ENCODE measurements at places on chromosomes 13 and 19.

DNA sequence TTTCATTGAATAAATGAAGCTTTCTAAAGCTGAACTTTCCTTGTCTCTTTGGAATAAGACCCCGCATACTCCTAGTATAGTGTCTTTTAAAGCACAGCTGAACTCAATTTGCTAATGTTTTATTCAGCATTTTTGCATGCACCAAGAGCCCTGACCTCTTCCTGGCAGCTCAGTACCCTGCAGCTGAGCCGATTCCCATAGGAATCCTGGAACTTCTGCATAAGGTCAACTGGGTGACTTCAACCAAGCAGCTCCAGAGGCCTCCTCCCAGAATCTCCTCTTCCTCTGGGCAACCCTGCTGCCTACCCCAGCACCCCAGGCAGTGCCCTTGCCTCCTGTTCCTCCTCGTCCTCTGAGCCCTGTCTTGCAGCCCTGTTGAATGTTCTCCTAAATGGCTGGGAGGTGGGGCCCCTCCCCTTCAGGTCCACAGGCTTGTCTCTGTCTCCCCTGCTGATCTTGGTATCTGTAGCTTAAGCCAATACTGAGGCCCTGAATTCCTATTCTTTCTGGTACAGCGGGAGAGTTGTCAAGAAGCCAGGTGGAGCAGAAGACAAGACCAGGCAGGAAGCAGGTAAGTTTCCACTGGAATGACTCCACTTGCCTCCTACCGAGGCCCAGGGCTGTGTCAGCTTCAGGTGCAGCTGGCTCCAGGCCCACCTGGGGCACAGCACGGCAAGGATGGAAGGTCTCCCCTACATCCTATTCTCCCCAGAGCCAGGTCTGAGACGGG is 23.6 kb upstream of the CCDC124 start:
- DNase-seq = no peak

DNA sequence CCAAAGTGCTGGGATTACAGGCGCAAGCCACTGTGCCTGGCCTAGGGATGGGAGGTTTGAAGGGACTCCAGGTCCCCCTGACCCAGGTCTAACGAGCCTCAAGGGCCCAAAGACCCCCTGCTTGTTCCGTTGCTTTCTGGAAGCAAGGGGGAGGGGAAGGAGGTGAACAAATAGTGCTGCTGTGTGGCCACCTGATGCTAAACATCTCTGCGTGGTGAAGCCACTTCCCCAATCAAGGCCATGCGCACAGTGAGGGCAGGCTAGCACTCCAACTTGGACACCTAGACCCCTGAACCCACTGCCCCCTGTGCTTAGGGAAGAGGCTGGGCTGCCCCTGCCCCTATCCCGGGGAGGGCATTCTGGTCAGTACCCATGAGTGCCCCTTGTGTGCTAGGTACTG is 24.0 kb downstream of the CARM1 start:
- no peak for DNase-seq

- no peak for DNase-seq
These were observed 84.9 kb downstream of the DPF1 start for GRCh38 chr19:38139122-38139521.

DNA sequence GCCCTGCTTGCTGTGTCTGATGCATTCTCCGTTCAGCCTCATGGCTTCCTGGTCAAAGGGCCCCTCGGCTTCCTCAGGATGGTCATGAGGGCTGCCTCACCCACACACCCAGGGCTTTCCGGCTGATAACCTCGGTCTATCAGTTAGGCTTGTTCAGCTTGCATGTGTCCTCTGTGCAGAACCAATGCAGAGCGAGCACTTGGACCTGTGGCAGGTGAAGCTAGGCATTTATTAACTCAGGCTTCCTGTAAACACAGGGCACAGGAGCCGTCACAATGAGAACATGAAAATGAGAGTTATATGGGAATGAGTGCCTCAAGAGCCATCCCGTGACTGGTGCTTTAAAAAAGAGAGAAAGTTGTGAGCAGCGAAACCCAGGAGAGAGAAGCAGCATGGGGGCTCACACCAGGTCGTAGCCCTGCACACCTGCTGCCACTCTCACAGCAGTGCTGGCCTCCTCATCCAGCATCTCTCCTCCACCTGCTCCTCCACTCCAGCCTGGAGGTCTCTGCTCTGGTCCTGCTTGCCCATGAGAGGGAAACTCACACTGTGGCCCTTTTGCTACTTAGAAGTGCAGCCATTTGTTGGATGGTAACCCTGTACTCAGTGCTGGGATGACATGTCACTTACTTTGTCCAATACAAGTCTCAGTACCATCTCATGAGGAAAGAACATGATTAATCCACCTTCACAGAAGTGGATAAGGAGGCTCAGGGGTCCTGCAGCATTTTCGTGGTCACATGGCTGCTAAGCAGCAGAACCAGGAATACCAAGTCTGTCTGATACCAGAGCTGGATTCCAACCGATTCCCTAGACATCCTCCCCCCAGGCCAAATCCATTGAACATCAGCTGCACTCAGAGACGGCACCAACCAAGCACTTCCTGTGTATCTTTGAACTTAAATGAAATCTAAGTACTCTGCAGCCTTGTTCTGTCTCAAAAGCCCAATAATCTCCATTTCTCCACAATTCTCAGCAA is 50.5 kb upstream of the IRS2 start:
- DNase-seq = no peak

DNA sequence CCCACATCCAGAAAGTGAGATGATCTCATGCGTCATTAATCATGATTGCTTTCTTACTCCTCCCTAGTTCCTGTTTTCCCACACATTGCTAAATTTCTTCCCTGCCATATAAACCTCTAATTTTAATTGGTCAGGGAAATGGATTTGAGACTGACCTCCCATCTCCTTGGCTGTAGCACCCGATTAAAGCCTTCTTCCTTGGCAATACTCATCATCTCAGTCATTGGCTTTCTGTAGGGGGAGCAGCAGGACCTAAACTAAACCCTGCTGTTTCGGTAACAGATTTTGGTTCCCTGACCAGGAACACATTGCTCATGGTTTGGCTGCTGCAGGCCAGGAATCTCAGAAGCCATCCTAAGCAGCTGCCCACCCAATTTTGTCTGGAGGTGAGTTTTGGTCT is 61.7 kb downstream of the SPRYD7 start:
- no peak for DNase-seq

DNA sequence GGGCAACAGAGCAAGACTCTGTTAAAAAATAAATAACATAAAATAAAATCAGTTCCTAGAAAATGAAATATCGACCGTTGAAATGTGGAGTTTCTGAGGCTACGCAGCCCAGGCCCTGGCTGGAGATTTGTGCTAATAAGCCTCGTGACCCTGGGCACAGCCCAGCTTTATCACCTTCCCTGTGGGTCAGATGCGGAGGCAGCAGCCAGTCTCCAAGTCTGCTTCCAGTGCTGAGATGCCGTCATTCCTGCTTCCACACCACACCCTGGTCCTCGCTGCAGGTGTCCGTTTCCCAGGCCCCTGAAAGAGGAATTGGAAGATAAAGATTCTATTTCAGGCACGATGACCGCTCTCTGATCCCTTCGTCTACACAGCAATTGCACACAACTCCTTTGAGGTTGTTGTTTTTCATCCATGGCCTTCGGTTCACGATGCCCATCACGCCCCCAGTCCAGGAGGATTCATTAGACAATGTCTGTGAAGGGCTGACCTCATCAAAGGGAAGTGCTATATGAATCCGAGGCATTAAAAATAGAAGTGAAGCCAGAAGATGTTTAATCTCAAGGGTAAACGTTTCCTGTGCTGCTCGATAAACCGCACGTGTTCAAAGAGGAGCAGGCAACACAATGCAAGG is 48.3 kb upstream of the ATP11A start:
- DNase-seq = no peak

- no peak for DNase-seq
These were observed 52.1 kb upstream of the ARHGEF7 start for GRCh38 chr13:111062966-111063365.

DNA sequence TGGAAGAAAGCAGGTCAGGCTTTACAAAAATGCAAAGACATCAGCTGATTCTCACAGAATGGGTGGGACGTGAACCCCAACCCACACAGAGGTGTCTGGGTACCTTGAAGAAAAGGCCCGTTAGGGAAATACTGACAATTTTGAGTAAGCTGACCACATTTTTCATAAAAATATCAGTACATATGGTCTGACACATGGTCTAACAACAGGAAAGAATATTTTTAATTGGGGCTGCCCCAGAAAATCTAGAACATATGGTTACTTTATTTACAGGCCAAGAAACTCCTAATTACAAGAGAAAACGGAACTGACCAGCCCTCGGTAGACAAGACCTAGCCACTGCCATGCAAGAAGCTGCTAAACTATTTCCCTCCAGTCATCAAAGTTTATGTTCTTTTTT is 48.7 kb upstream of the ITM2B start:
- no peak for DNase-seq

DNA sequence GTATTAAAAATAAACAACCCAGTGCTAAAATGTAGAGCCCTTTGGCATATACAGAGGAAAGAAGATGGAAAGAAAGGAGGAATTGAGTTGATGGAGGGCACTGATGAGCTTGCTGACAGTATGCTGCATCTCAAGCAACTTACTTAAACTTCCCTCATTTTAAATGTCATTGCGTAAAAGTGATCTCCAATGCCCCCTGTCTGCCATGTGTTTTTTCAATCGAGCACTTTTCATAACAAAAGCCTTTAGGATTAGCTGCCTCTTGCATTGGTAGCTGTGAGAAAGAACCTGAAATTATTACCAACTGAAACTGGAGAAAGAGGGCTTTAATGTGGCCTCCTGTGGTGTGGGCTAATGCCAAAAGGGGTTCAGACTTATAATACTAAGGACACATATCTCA is 541.6 kb downstream of the SUCLA2 start:
- no peak for DNase-seq

- no peak for DNase-seq
These were observed 563 bp upstream of the PDCD5 start for GRCh38 chr19:32580353-32580900.

- no peak for DNase-seq
These were observed 15.2 kb upstream of the PPP1R12C start for GRCh38 chr19:55132453-55133129.

- no peak for DNase-seq
These were observed 53.7 kb downstream of the LACC1 start for GRCh38 chr13:43933378-43933777.

DNA sequence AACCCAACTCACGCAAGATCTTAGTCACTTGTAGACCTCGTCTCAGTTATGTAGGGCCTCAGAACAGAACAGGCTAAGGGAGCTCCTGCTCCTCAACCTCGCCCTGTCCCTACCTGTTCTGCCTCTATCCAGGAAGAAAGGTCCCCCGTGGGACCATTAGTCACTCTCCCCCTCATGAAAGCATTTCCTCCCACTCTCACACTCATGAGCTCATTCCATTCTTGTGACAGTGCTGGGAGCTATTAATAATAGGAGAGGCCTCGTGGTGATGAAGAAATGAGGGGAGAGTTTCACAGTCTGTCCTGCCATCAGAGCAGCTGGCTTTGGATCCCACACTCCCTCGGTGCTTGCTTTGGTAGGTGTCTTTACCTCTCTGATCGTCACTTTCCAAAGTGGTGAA is 10.2 kb downstream of the PPP2R1A start:
- DNase-seq = peak; percentile 21

DNA sequence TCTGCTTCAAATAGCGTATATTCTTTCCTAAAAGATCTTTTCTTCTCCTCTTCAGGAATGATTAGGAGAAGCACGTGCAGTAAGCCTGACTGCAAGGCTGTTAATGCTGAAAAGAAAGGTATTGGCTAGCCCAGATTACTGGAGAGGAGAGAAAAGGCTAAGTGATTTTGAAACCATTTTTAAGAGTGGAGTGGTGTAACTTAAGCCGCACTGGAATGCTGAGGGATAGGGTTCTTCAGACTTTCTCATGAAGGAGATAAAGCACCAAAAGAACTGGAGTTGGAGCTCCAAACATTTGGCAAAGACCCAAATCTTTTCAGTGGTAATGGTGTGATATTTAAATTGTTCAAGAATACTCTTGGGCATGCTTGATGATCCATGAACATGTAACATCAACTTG is 388.3 kb downstream of the COG6 start:
- DNase-seq = no peak

DNA sequence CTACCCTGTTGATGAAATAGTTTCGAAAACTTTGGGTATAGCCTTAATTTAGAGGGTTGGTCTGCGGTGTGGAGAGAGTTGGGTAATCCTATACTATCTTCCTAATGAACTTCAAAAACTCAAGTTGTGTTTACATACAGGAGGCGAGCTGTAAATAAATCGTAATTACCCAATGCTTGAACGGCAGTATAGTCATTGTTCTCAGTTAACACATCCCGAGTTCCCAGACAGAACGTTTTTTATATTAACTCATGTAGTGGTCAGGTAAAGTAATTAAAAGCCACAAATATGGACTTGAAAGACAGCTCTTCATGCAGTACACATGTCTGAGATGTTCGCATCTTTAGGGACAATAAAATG is 1.5 kb downstream of the PDS5B start:
- no peak for DNase-seq

DNA sequence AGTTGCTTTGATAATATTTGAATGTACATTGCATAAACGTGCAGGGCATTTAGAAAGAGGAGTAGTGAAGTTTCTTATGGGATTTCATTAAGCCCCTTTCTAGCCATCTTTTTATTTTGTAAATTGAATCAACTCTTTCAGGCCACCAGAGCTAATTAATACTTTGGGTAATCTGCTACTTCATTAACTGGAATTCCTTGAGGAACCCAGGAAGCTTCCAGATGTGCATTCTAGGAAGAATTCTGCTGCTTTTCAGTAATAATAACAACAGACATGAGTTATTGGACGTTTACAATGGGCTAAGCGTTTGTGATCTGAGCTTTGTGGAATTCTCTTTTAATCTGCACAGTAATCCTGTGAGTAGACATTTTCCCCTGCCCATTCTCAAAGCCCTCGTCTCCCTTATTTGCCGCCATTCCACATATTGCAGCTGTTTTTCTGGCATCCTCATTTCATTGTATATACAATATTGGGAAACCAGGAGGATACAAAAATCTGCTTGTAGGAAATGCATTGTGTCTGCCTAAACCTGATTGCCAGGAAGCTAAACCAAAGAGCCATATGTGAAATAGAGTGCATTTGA is 103.9 kb downstream of the HS6ST3 start:
- DNase-seq = no peak

All from AG04450 (cell line).